ENCODE measurements at places on chromosomes 11 and 22.
A peak's percentile ranks its signal among the peaks of the same experiment; 100 is the strongest.

DNA sequence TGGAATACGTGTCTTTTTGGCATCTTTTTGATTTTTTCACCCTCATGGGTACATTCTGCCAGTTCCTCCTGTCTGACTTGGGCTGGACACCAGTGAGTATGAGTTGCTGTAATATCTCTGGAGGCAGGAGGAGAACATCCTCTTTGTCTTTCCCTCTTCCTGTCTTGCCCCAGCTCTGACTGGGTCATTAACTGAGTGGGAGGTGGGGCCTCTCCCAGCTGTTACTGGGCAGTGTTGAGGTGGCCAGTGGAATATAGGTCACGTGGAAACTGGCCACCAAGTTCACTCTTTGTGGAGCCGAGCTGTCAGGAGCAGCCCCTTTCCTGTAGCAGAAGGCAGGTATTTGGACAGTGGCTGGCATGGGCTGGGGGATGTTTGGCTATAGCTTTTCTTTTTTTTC lies 2.2 kb downstream of the GLB1L2 start:
- DNase-seq = no peak

- no peak for DNase-seq
Measured at GRCh38 chr11:55658031-55658573, 3.9 kb upstream of the OR4C6 start.

GRCh38 chr11:125001079-125001778 lies 47.2 kb downstream of the CCDC15 start:
- DNase-seq = no peak

DNA sequence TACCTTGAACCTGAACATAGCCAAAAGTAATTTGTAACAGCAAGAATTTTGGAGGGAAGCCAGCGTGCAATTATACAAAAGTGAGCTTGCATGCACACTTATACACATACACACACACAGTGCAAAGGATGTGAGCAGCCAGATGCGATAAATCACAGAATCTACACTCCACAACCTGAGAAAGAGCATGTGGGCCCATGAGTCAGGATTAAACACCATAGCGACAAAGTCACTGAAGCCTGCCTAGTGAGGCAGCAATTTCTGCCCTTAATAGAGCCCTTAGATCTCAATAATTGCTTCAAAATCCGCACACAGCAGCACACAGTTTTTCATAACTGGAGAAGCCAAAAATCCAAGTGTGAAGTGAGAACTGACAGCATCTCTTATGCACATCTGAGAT lies 42.6 kb upstream of the TEAD1 start:
- DNase-seq = no peak

DNA sequence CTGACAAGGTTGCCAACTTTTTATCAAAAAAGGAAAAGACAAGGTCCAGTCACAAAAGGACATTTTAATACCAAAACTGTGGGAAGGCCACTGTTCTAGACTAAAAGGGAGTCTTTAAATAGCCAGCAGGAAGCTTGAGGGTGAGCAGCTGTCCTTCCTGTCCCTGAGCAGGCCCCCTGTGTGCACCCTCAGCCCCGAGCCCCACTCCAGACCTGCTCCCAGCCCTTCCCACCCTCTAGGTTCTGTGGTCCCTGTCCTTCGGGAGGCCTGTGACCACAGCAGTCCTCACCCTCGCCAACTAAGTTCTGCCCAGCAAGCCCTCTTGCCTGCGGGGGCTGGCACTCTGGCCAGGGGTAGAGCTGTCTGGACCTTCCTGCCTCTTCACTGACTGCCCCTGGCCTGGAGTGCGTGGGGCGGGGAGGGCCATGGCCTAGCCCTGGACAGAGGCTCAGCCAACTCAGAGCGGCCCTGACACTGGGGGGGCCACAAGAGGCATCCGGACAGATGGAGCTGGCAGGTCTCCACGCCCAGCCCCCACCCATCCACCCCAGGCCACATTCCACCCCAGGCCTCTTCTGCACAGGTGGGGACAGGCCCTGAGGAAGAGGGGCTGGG lies 1.6 kb upstream of the PLXNB2 start:
- DNase-seq = no peak

GRCh38 chr22:27517361-27518155 lies 284.0 kb downstream of the MN1 start:
- DNase-seq = no peak

GRCh38 chr11:61059260-61059752 lies 43.0 kb upstream of the CD5 start:
- DNase-seq = no peak

DNA sequence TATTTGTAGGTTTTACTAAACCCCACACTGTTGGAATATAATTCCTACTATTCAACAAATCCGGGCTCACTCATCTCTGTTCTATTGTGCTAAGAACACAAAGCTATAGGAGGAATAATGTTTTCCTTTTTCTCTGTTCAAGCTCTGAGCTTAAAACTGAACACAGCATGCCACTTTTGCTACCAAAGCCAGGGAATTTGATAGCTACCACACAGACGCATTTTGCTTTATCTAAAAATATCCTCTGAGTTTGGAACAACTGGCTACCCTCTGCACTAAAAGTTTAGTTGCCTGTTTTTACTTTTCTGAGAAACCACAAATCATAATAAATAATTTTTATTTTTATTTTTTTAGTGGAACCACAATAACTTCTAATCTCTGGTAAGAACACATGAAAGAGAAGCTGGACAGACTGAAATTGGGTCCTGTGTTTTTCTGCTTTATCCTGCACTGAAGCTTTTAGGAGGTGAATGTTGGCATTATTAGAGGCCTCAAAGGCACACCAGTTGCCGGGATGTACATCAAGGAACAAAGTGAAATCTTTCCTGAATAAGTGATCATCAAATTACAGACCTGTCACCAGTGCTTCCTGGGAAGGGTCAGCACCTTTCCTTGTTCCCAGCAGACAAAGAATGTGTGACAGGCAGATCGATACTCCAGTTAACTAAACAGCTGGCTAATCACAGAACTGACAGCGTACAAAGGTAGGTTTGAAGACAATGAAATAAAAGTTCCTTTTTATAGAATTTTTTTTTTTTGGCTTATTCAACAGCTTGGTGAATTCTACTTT lies 523.2 kb upstream of the TENM4 start:
- peak; percentile 47 for DNase-seq

DNA sequence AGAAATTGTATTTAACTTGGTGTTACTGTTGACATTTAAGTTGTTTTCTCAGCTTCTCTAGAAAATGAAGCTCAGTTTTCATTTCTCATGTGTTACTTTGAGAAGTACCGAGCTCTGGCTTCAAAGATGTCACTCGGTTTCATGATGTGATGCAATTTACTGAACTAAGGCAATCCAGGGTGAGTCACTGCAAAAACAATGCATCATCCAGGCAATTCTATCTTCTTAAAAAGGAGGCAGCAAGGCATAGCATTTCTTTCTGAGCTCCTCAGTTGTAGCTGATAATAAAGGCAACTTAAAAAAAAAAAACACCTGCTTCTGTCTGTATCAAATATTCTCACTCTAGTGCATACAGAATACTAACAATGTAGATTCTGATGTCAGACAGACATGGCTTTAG lies 91.1 kb upstream of the KCNA4 start:
- DNase-seq = no peak

DNA sequence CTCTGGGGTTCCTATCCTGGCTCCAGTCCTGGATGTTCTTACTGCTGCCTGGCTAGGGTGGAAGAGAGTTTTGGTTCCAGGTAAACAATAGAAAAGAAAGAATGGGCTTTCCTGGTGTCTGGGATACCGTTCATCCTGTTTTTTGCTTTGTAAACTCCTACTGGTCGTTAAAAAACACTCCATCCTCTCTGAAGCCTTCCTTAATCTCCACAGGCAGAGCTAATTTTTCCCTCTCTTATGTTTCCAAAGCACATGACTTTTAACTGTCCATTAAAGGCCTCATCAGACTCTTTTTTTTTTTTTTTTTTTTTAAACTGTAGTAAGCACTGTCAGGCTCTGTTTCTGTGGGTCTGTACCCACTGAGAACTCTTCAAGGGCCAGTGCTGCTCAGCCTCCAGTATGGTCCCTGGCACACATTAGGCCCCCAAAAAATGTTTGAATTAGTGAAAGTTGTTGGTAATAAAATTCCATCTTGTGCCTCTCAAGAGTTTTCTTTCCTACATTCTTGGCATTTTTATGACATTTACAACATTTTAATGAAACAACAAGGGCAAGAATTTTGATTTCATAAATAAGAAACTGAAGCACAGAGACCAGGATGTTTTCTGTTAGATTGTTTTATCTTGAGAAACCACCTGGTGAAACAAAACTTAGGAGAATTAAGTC lies 104.2 kb downstream of the TEAD1 start:
- DNase-seq = no peak

DNA sequence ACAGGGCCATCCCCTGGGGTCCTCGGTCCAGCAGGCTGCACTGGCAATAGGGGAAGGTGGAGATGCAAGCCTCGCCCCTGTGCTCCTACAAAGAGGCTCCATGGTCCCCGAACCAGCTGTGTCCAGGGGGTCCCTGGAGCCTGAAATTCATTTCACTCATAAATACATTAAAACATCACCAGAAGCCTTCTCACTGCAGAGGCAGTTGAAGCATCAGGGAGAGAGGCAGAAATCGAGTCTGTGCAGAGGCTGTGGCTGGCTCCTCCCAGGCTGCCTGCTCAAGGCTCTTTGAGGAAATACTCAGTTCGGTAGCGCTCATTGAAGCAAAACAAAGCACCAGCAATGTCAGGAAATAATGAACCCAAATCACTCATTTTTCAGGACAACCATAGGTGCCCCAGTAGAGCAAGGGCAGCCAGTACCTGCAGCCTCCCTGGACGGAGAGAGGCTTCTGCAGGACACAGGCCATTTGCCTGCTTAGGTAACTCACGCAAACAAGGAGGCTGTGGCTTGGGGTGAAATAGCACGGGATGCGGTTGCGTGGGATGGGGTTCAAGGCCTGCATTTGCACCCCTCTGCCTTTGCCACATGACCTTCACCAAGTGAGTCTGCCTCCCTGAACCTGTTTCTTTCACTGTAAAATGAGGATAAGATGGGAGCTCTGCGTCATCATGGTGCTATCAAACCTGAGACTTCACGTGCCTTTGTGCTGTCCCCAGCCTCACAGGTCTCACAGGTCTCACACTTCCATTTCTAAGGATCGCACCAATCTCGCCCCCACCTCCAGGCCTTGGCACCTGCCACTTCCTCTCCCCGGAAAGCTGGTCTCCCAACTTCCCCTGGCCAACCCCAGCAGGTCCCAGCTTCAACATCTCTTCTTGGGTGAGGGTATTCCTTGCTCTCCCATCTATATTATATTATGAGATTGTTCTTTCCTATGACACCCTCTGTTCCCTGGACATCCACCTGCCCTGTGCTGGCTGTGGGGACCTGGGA lies 84.3 kb upstream of the SHISAL1 start:
- DNase-seq = no peak

GRCh38 chr11:12606597-12606996 lies 67.6 kb upstream of the TEAD1 start:
- no peak for DNase-seq

- peak; percentile 92 for DNase-seq
Measured at GRCh38 chr11:65421794-65422632, 585 bp upstream of the NEAT1 start.

GRCh38 chr11:134416726-134417125 lies 4.7 kb upstream of the B3GAT1 start:
- DNase-seq = no peak

GRCh38 chr11:108726077-108726800 lies 61.4 kb downstream of the DDX10 start:
- no peak for DNase-seq

GRCh38 chr11:10892250-10892649 lies 34.4 kb upstream of the ZBED5 start:
- no peak for DNase-seq

Measured in brain pericyte (primary cell).